Aorta (tissue), 5 donors: ENCODE measurements at places on chromosomes 4 and X.

- no peak for DNase-seq
Observed at GRCh38 chr4:71446479-71447081, 107.8 kb downstream of the SLC4A4 start.

- DNase-seq: peak; percentile 25
Observed at GRCh38 chr4:6263526-6264224, 6.0 kb upstream of the WFS1 start.

GRCh38 chrX:3526071-3526470 lies 179.6 kb upstream of the MXRA5 start:
- DNase-seq: no peak

DNA sequence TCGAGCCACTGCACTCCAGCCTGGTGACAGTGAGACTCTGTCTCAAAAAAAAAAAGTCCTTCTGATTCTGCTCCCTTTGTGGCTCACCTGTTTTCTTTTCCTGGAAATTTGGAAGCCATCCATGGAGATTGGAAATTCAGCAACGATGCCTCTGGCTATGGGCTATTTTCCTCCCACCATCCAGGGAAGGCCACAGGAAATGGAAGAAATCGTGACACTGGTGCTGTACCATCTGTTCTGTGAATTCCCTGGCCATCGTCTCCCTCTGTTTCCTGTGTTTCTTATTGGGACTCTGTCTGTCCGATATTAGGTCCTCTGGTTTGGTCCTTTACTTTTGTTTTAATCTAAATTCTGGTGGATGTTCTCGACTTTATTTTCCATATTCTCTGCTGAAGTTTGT lies 29.4 kb upstream of the ADRA2C start:
- DNase-seq: no peak

DNA sequence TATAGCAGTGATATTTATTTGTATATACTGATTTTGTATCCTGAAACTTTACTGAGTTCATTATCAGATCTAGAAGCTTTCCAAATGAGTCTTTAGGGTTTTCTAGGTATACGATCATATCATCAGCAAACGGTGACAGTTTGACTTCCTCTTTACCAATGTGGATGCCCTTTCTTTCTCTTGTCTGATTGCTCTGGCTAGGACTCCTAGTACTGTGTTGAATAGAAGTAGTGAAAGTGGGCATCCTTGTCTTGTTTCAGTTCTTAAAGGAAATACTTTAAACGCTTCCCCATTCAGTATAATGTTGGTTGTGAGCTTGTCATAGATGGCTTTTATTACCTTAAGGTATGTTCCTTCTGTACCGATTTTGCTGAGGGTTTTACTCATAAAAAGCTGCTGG lies 37.5 kb downstream of the CBR4 start:
- no peak for DNase-seq

DNA sequence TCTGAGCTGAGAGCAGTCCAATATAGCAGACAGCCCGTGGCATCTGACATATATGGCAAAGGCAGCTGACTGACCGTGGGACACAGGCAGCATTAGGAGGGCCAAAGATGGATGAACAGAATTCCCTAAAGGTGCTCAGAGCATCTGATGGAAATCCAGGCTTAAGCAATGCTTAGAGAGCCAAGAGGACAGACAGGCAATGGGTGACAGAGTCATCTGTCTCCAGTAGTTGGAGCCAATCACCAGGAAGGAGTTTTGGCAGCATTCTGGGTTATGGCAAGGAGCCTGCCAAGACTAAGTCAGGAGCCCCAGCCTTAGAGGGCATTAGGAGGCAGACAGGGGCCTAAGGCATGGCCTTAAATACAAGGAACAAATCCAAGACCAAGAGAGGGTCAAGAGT lies 153.3 kb upstream of the USP9X start:
- DNase-seq: no peak

DNA sequence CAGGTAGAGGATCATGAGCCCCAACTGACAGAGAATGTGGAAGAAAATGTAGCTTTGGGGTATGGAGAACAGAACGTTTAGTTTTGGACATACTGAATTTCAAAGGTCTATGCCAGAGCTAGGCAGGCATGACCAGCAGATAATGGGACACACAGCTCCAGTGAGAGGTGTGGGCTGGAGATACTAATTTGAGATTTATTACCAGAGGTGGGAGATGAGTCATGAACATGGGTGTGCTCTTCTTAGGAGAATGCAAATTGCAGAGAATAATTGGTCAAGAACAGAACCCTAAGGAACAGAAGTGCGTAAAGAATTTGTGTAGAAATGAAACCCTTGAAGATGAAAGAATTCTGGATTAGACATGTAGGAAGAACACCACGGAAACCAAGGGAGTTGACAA lies 125.2 kb downstream of the PACRGL start:
- no peak for DNase-seq

DNA sequence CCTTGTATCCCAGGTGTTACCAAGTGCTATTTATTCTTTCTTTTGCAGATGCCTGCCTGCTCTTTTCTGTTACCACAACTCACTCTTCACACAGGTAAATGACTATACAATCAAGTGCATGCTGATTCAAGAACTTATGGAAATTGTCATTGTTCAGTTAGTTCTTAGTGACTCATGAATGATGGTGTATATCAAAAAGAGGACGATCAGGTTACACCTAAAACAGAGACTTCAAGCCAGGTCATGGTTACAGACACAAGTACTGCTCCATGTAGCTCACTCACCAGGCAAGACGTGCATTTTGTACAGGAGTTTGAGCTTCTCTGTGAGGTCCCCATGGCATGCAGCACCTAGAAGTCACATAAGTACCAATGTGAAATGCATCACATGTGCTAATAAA lies 59.3 kb upstream of the UCP1 start:
- no peak for DNase-seq

DNA sequence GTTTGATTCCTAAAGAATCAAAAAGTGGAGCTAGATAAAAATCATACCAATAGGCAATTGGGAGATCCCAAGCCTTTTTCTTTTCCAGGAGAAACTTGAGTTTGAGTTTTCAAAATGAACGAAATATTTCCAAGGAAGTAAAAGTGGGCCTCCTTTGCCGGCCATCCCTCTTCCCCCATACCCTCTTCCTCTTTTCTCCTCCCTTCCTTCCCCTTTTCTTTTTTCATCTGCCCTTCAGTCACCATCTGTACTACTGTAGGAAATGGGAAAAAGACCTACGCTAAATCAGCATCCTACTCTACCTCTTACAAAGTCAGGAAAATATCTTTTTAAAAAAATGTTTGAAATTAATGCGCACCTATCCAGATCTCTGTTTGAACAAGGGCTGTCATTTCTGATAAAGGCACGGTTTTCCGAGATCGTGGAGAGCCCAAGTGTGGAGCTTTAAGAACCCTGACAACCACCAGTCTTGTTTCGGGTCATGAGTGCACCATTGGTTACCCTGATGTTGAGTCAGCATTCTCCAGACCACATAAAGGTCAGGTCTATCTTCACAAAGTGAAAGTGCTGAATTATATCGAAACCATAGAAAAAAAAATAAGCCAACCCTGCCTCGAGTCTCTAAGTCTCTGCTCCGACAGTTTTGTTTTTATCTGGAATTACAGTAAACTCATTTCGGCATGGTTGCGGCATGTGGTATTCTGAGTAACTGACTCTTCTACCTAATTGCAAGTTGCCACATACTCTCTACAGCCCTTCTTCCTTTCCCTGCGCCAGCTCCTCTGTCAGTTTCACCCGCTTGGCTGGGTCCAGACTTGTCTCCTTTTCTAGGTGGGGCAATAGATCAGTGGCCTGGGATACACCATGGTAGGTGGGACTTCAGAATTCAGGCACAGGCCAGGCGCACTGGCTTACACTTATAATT lies 140.2 kb upstream of the KLF3 start:
- DNase-seq: no peak

DNA sequence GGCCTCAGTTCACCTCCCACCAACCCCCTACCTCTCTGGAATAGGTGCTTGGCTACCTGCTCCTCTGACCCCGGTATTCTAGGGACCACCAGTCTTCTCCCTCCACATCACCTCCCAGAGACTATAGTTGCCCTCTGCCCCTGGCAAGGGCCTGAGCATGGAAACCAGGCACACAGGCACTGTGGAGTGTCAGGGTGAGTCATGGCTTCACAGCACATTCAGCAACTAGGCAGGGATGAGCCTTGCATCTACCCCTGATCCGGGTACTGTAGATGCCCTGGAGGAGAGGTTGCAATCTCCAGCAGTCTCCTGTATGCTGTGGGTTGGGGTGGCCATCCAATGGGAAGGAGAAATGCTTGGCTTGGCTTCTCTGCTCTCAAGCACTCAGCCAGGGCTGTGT lies 472.7 kb downstream of the IDS start:
- no peak for DNase-seq
